Cerebellar cortex (tissue), 1 donor: ENCODE measurements at places on chromosomes 2 and 18.

GRCh38 chr2:73111073-73112025 is 1.4 kb downstream of the RAB11FIP5 start:
- peak; percentile 46 for DNase-seq

DNA sequence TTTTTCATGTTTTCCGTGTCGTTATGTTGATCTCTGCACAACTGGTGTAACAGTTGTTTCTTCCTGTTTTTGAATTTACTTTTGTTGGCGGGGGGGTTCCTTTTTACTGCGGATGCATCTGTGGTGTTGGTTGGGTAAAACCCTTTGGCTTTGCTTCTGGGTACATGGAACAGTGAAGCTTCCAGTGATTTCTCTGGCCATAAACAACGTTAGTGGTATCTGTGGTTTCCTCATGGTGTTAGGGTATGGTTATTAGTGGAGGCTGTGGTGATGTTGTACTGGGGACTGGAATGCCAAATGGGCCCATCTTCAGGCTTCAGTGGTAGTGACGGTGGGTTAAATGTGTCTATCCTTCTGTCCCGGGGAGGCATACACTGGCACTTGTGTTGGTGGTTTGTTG is 285.4 kb upstream of the ZNF804A start:
- DNase-seq: no peak

DNA sequence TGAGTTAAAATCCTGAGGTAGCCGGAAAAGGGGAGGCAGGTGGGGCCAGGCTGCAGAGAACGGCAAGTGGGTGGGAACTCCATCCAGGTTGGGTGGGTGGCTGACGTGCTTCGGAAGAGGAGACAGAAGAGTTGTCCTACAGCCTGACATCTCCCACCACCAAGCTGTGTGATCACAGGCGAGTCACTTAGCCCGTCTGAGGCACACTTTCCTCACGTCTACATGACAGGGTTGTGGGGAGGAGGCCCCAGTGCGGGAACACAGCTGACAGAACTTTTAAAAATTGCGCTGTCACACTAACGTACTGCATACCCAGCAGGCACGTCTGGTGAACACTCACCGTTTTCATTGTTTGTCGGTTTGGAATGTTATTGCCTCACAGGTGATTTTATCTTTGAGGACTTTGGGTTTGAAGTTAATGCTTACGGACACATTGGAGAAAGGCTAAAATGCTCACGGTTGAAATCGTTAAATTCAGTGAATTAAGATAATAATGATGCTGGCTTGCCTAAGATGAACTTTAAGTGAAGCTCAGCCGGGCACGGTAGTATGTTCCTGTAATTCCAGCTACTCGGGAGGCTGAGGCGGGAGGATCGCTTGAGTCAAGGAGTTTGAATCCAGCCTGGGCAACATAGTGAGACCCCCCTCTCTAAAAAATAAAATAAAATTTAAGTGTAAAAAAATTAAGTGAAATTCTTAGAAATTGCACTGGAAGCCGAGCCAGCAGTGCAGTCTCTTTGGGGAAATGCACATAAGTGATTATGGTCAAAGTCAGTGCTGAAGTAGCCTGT is 8.9 kb downstream of the EMILIN2 start:
- DNase-seq: no peak

GRCh38 chr18:24502667-24503523 is 42.5 kb downstream of the HRH4 start:
- peak; percentile 33 for DNase-seq

GRCh38 chr18:44654573-44654972 is 26.1 kb upstream of the SETBP1 start:
- DNase-seq: no peak

GRCh38 chr18:58156516-58156915 is 112.5 kb downstream of the NEDD4L start:
- DNase-seq: no peak

DNA sequence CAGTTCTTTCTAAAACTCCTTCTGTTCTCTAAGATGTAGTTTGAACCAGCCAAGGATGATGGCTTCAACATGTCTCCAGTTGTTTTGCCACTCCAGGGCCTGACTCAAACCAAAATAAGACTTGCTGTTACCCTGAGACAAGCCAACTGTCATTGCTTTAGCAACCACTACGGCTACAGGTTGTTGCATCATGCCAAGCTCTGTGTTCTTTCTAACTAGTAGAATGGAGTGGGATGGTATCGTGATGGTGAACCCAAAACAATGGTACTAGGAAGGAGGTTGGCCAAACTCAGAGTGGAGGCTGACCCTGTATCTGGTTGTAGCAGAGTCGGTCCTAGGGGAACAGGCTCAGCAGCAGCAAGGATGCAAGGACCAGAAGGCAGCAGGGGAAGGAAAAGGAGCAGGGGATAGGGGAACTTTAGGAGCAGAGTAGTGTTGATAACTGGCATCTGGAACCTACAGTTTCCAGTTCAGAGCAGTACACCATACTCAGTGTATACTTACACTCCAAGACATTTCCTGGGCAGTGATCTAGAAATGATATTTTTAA is 51.6 kb downstream of the PDK1 start:
- no peak for DNase-seq

- no peak for DNase-seq
These were observed 323.0 kb downstream of the MTX2 start for GRCh38 chr2:176592216-176592615.

GRCh38 chr2:55012672-55013484 is 37.4 kb downstream of the RTN4 start:
- DNase-seq: no peak

- DNase-seq: no peak
These were observed 25.4 kb upstream of the ST3GAL5 start for GRCh38 chr2:85913884-85914881.

DNA sequence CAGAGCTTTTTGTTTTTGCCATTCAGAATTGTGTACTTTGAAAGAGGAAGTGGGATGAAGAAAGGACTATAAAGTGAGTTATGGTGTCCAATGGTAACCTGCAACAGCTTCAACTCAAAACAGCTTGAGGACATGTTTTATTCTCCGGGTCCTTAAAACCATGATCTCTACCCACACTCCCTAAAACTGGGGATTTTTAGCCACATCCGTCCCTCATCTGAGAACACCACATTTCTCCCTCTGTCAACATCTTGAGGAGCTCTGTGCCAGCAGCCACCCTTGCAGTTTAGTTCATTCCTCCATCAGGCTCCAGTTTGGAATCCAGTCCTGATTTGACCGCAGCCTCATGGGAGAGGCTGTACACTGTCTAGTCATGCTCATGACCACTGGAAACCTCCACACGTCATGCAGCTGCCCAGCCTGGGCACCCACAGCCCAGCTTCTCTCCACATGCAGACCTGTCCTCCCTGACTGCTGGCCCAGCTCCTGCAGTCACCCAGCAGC is 62.6 kb downstream of the C18orf63 start:
- no peak for DNase-seq

- no peak for DNase-seq
These were observed 152.8 kb downstream of the DSEL start for GRCh38 chr18:67363694-67364093.

GRCh38 chr2:180416627-180417026 is 409.5 kb upstream of the CWC22 start:
- peak; percentile 43 for DNase-seq

DNA sequence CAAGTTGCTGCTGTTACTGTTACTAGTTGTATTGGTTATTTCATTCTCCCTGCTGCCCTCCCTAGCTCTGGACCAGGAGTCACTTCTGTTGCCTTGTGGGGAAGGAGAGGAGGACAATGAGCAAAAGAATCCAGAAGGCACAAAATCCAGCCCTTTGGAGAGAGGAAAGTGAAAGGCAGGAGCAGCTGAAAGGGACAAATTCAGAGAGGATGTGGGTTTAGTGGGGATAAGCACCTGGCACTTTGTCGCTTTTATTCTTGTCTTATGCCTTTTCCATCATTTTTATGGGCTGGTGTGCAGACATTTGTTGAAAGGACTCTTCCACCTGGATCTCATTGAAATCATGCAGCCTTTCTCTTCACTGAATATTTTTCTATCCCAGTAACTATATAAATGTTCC is 24.3 kb upstream of the LTBP1 start:
- no peak for DNase-seq

DNA sequence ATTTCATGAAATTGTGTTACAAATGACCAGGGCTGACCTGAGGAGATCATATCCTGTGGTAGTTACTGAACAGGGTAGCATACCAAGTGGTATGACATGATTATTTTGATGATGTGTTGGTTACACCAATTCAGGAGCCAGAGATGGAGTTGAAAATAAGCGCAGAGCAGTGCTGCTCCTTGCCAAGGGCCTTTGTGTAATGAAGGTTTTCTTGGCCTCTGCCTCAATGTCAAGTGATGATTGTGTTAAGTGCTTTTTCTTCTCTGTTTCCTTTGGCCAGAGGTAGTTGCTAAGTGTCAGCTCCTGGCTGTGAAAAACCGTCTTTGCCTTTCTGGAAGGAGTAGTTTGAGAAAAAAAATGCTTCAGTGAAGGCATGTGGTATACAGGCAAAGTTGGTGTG is 131.2 kb downstream of the CERS6 start:
- DNase-seq: no peak

GRCh38 chr2:109162999-109163398 is 34.0 kb downstream of the SH3RF3 start:
- DNase-seq: no peak

- no peak for DNase-seq
These were observed 81.4 kb downstream of the MTCL1 start for GRCh38 chr18:8786483-8787370.

GRCh38 chr2:19020144-19021099 is 338.0 kb downstream of the OSR1 start:
- DNase-seq: no peak

GRCh38 chr18:9575558-9575957 is 38.8 kb downstream of the PPP4R1 start:
- DNase-seq: peak; percentile 79

DNA sequence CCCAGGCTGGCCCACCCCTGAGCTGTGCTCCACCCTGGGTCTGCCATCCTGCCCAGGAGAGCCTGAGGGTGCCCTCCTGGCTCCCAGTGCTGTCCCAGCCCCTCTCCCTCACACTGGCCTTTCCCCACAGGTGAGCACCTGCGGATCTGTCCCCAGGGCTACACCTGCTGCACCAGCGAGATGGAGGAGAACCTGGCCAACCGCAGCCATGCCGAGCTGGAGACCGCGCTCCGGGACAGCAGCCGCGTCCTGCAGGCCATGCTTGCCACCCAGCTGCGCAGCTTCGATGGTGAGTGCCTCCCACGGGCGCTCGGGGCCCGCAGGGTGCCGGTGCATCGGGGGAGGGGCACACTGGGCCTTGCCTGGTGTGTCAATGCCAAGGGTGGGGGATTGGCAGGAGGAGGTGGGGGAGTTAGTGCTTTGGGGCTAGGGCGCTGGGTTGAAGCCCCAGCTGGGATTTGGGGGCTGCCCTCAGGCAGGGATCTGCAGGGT is 23.5 kb downstream of the GPC1 start:
- no peak for DNase-seq

DNA sequence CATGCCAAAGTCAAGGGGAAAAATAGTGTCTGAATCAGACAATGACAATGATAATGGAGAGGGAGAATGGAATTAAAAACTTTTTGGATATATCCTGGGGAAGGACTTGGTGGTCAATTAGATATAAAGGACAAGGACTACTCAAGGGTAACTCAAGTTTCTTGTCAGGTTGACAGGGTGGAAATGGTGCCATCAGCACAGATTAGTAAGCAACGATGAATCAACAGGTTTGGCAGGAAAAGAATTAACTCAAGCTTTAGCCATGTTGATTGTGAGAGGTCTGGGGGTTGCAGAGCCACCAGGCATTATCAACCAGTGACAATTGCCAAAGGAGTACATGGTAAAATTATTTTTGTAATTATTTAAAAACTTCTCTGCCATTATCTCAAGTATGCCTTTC is 35.8 kb upstream of the SPATS2L start:
- no peak for DNase-seq

GRCh38 chr2:236512902-236513435 is 56.7 kb upstream of the ACKR3 start:
- peak; percentile 51 for DNase-seq

DNA sequence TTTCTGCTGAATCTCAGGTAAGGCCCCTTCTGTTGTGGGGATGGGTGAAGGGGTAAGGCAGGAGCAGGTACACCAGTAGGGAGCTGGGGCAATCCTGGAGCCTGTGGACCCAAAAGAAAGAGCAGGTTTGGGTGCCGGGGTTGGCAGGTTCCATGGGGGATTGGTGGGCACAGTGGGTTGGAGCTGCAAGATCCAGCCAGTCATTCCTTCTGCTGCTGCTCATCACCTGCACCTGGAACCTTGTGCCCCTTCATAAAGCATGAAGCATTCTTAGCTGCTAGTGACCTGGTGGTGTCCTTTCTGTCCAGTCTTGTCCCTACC is 24.9 kb downstream of the FHOD3 start:
- DNase-seq: no peak

DNA sequence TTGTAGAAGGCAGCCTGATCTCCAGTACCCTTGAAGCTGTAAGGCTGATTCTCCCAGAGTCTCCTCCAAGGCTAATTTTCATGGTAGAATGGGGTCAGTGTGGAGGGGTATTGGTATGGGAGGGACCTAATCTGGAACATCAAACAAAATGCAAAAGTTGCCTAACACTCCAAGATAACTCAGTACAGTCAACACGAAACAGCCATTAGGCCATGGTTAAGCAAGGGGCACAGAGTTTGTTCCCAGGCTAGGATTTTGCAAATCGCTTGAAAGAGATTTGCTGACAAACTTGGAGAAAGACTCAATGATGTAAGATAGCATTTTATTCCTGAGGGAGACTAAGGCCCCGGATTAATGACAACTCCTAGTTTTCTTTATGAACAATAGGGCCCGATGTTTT is 5.4 kb downstream of the PID1 start:
- DNase-seq: no peak

DNA sequence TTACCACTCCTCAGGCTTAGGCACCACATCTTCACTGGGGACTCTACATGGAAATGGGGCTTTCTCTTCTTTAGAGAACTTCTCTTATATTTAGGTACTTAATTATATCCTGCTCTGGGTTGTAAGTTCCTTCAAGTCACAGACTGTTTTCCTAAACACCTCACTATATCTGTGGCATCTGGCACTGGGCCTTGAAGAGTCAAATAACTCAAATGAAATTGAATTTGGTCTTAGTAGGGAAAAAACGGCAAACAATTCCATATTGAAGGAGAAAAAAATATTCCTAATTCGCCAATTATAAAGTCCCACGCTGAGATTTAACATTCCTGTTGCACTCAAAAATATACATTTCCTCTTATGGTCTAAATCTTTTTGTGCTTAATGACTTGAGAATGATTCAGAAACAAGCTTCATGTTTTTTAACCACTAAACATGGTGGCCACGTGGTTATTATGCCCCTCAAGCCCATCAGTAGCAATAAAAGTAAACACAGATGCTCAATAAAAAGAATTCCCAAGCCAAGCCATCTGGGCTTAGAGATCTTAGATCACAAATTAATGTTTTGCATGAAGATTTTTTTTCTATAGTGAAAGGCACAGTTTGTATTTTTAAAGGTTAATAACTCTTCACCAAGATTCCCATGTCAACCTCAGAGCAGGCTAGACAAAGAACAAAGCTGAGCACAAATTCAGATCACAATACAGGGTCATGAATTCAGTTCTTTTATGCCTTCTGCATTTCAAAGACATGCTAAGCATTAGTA is 105.5 kb upstream of the SYT4 start:
- DNase-seq: no peak

GRCh38 chr2:119545754-119546446 is 1.7 kb downstream of the CFAP221 start:
- no peak for DNase-seq

GRCh38 chr2:99819766-99820165 is 322.6 kb downstream of the AFF3 start:
- no peak for DNase-seq

- no peak for DNase-seq
These were observed 103.6 kb upstream of the TMEM200C start for GRCh38 chr18:5998907-5999306.

GRCh38 chr2:62313449-62314227 is 117.7 kb downstream of the B3GNT2 start:
- no peak for DNase-seq

GRCh38 chr2:233917116-233917515 is at the start of gene TRPM8:
TRPM8 (plus strand) TSS chr2:233917373; CDS start chr2:233926538, 9,165 bp downstream.
- DNase-seq: no peak
